ENCODE measurements at places on chromosomes 6 and 20.

GRCh38 chr6:103344554-103345163, 1515.1 kb downstream of the HACE1 start:
- H3K4me1 ChIP-seq, result no peaks in the 10 kb centered on the region
- H3K4me3 ChIP-seq, result no peak overlapping the region
- no peaks in the 10 kb centered on the region for H3K36me3 ChIP-seq
- H3K27ac ChIP-seq, result no peak overlapping the region

DNA sequence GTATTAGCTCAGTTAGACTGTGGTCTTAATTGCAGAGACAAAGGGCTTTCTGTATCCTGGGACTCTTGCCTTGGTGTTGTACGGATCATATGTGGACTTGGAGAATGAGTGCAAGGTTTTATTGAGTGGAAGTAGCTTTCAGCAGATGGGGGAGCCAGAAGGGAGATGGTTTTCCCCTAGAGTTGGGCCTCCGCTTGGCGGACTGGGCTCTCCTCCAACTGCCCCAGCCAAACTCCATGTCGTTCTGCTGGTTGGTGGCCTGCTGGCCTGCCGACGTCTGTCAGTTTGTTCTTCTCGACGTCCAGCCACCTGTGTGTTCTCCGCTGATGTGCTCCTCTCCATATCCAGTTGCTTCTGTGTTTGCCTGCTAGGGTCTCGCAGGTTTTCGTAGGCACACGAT, 189.5 kb upstream of the FLRT3 start:
- no peaks in the 10 kb centered on the region for H3K27me3 ChIP-seq
- H3K27ac ChIP-seq, result no peak overlapping the region
- H3K36me3 ChIP-seq, result no peaks in the 10 kb centered on the region
- H3K4me3 ChIP-seq, result no peak overlapping the region
- no peaks in the 10 kb centered on the region for H3K4me1 ChIP-seq

GRCh38 chr6:122641819-122642218, 31.6 kb downstream of the PKIB start:
- H3K4me1 ChIP-seq, result no peaks in the 10 kb centered on the region
- no peaks in the 10 kb centered on the region for H3K36me3 ChIP-seq
- H3K4me3 ChIP-seq, result no peak overlapping the region
- H3K27me3 ChIP-seq, result no peaks in the 10 kb centered on the region

DNA sequence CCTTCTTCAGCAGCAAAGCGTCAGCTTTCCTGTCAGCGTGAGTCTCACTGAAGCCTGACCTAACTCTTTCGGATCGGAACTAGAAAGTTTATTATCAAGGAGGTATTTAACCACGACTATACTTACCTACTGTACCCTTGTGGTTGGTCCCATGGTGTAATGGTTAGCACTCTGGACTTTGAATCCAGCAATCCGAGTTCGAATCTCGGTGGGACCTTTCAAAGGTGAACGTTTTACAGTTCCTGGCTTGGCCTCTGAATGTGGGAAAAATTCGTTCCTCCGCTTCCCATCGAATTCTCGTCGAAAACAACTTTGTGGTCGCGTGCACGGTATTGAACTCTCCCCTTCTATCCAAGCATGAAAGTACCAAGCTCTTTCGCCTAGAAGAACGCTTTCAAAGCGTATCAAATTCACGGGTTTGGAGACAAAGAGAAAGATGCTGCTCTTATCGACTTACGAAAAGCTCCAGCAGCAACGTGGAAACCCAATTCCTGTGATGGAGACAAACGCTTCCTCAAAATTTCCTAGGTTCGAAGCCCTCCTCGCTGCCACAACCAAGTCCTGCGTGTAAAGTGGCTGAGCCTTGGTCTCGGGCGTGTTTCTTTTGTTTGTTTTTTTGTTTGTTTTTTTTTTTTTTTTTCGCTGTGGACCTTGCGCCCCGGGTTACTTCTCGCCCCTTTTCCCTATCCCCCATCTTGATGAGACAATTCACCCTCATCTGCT, 63.7 kb downstream of the GPX5 start:
- no peak for DNase-seq
- peaks cover 13% of the 10 kb centered on the region for H3K4me1 ChIP-seq
- H3K4me3 ChIP-seq, result no peak overlapping the region
- H3K27me3 ChIP-seq, result peaks cover 66% of the 10 kb centered on the region
- no peak overlapping the region for H3K27ac ChIP-seq

- H3K27ac ChIP-seq, result no peak overlapping the region
- no peak for DNase-seq
- H3K36me3 ChIP-seq, result peaks cover 17% of the 10 kb centered on the region
- H3K27me3 ChIP-seq, result no peaks in the 10 kb centered on the region
- no peak overlapping the region for H3K4me3 ChIP-seq
These were observed 97.0 kb downstream of the SLC23A2 start for GRCh38 chr20:4904127-4904860.

All from natural killer cell (primary cell).